SIG-M5 (cell line): ENCODE measurements at places on chromosomes 6 and 20.

- no peak for DNase-seq
Observed at GRCh38 chr6:118748311-118749062, 97.1 kb upstream of the CEP85L start.

DNA sequence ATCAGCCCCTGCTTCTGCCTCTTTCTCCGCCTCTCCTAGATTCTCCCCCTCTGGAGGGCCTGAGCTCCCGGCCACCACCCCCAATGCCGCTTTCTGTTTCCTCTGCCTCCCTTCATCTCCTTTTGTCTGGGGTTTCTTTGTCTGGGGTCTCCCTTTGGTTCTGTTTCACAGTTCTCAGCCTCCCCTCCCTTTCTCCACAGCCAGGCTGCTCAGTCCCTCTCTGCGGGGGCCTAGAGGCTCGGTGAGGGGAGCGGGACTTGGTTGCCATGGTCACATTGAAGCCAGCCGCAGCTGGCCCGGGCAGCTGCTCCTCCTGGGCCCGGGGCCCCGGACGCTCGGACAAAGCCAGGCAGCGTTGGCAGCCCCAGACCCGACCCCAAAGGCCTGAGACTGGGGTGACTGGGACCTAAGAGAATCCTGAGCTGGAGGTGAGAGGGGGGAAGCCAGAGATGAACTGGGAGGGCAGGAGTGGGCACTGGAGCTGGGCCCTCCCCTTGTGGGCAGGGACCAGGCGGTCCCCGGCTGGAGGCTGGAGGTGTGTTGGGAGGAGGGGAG, 3.5 kb upstream of the DDR1 start:
- no peak for DNase-seq

DNA sequence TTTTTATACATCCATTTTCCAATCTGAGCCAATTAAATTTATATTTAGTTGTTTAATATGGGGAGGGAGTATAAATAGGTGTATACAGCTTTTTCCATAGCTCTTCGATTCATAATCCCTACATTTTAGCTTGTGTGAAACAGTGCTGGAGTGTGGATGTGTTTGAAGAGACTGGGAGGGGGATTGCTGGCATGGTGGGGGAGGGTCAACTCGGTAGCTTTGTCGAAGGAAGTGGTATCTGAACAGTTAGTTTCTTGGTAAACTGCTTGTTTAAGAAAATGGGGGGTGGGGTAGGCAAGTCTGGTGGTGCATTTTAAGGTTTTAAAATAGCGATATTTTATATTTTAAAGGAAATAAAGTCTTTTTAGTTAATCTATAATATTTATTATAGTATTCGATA, 1.4 kb upstream of the LIN28B start:
- DNase-seq: peak; percentile 22

GRCh38 chr6:73666393-73666792, 12.6 kb upstream of the SLC17A5 start:
- no peak for DNase-seq

- no peak for DNase-seq
Observed at GRCh38 chr6:16421462-16421960, 183.1 kb downstream of the GMPR start.

DNA sequence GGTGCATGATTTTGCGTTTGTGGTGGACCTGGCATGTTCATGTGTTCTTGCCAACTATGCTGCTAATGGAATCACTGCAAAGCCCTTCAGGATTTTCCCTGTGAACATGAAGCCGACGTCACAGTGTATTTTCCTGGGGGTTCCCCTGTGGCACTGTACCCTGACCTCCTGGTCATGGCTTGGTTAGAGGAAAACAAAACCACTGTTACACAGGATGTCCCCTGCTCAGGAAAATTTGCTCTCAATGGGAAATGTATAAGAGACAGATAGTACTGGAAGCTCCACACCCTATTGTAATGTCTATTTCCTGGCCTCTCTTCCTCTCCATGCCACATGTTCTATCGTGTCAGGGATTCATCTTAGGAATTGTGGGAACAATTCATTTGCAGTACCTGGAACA, 19.7 kb downstream of the TSHZ2 start:
- DNase-seq: no peak

DNA sequence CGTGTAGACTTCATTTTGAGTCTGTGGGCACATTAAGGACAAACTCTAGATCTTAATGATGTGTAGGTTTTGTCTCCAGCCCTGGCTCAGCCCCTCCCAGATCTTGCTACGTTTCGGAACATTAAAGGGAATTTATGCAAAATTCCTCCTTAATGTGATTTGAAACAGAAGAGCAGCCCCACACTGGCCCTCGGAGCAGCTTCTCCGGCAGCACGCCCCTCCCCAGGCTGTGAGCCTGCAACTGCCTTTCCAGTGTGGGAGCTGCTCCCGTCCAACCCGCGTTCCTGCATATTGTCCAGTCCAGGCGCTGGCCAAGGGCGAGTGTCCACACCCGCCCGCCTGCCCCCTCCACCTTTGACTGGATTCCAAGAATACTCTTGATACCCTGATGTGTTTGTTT, 257.2 kb downstream of the TAF4 start:
- DNase-seq: no peak

DNA sequence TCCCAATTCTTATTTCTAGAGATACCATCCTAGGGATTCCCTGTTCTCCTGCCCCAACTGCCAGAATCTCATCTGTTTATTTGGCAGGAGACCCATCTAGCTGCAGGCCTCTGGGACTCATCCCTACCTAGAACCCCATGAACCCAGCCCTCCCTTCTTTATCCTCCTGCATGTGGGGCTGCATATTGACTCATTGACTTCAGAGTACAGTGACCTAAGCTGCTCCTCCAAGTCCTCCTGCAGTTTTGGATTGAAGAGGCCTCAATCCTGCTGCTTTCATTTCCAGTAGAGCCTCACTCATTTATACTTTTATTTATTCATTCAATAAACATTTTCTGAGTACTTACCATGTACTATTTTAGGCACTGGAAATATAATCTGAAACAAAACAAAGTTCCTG, 11.6 kb downstream of the TMEM200A start:
- DNase-seq: no peak

DNA sequence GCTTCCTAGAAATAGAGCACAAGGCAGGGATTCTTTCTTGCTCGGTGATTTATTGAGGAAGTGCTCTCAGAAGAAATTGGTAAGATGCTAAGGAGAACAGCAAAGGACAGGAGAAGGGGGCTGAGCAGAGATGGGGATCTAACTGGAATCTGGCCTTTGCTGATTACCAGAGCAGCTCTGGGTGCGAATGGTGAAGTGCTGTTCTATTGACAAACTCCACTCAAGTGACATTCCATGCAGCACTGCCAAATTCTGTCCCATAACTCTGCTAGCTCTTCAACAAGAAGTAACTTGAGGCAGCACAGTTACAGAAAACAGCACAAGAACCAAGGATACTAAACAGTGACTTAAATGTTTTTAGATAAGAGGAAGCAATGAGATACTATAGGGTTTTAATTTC, 13.8 kb upstream of the ANKEF1 start:
- no peak for DNase-seq

- DNase-seq: no peak
Observed at GRCh38 chr6:44805238-44805846, 417.8 kb downstream of the CDC5L start.

- DNase-seq: no peak
Observed at GRCh38 chr20:25158043-25158442, 37.5 kb upstream of the ENTPD6 start.

GRCh38 chr6:24775520-24776058, 852 bp downstream of the GMNN start:
- DNase-seq: no peak

DNA sequence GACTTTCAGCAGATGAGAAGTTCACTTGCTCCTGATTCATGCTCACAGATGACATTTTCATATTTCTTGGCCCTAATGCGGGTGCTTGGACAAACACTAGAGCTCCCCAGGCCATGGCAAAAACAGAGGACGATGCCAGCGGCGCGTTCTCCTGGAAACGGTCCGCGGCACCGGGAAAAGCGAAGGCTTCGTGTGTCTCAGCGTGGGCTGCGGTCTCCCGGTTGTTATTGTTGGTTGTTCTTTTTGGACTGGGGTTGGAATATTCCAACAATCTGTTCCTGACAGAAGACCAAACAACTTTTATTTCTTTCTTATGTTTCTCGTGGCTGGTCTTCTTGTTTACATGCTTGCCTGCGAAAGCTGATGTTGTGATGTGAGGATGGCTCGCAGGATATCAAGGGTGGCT, 46.8 kb upstream of the NEDD9 start:
- DNase-seq: no peak

GRCh38 chr6:157069585-157069984, 253.7 kb downstream of the TMEM242 start:
- DNase-seq: no peak

GRCh38 chr6:26268659-26269402, 96.2 kb upstream of the BTN3A2 start:
- no peak for DNase-seq

DNA sequence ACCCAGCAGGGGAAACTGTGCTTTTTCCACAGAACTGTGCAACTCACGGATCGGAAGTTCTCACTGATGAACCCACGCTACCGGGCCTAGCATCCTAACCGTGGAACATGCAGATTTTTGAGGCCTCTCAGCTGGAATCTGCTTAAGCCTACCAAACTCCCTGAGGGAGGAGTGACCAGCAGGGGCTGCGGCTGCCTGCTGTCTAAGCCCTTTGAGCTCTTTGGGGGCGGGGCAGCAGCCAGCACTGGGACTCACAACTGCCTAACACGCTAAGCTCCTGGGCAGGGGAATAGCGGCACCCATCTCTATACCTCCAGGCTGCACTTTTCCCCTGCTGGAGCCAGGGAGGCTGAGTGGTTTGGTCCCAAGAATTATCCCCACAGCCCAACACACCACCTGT, 20.4 kb upstream of the METTL24 start:
- DNase-seq: no peak

- DNase-seq: no peak
Observed at GRCh38 chr6:14142511-14143223, 25.1 kb downstream of the CD83 start.

GRCh38 chr20:47117773-47118172, 223.1 kb downstream of the EYA2 start:
- no peak for DNase-seq

- DNase-seq: peak; percentile 15
Observed at GRCh38 chr6:16277101-16277981, 39.0 kb downstream of the GMPR start.

GRCh38 chr20:44118185-44119033, 68.6 kb downstream of the JPH2 start:
- no peak for DNase-seq

DNA sequence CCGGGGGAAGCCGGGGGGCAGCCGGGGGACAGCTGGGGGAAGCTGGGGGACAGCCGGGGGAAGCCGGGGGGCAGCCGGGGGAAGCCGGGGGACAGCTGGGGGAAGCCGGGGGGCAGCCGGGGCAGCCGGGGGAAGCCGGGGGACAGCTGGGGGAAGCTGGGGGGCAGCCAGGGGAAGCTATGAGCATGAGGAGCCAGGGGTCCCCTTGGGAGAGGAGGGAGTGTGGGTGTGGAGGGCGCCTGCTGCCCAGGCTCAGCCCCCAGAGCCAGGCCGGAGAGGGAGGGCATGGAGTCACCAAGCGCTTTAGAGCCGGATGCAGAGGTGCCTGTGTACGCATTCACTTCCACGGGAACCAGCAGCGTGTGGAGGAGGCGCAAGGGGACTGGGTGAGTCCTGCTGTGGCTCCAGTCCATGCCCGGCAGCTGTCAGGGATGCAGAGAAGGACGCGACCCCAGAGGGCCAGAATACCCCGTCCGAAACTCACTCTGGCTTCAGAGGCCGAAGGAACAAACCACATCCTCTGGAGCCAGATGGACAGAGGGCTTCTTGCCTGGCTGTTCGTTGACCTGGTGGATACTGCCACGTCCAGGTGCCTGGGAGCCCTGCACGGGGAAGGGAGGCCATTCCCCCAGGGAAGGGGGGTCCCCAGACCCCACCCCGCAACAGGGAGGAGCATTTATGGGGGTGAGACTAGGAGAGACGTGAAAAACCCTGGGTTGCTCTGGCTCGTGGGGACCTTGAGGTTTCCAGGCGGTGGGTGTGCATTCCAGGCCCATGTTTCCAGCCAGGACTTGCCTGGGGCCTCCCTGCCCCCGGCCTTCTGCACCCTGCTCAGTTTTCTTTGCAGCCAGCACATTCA, 26.5 kb upstream of the DACT2 start:
- no peak for DNase-seq

DNA sequence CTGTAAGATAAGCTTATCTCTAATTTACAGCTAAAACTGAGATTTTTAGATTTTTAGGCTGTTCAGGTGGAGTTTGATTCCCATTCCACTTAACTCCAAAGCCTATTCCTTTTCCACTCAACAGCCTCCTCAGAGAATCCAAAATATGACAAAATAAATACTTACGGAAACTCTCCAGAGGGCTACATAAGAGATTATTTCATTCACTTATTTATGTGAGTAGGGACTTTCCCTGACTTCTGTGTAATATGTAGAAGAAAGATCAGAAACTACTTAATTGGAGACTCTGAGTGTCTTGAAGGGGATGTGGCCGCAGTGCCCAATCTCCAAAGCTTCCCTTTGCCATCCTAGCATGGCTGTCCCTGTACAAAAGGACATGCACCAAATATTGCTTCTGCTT, 72.1 kb upstream of the ISM1 start:
- DNase-seq: no peak

DNA sequence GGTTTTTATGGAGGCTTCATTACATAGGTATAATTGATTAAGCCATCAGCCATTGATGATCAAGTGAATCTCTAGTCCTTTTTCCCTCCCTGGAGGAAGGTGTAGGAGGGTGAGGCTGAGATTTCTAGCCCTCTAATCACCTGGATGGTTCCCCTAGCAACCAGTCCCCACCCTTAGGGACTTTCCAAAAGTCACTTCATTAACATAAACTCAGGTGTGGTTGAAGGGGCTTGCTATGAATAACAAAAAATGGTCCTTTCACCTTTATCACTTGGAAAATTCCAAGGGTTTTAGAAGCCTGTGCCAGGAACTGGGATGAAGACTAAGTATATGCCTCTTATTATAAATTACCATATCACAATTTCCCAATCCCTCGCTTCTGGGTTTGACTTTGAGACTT, 40.4 kb downstream of the SMPDL3A start:
- DNase-seq: no peak

GRCh38 chr6:138261116-138261780, 43.0 kb upstream of the PBOV1 start:
- no peak for DNase-seq

DNA sequence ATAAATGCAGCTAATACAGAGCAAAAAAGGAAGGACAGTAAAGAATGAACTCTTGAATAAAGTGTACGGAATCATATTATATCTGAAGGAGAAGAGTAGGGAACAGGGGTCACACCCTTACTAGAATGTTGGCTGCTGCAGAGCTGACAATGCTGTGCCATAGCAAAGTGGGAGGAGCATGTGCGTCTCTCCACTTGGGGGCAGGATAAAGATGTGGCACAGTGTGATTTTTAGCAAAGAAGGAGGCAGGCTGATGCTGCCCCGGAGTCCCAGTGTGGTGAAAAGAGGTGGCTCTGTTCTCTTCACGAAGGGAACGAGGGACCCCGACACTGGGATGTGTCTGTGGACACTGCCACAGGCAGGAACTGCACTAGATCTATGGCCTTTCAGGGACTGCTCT, 67.5 kb downstream of the INSM1 start:
- DNase-seq: no peak

DNA sequence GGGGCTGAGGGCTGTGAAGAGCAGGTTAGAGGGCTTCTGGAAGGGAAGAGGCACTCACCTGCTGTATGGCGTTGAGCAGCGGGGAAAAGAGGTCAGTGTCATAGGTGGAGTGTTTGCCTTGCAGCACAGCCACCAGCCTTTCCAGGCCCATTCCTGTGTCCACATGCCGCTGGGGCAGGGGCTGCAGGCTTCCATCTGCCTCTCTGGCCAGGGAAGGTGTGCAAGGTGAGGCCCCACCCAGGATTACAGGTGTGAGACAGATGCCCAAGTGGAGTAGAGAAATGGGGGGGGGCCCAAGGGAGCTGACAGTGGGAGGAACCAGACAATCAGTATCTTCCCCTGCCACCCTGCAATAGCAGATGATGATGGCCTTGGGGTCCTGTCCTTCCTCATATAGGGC, 2.9 kb downstream of the AARS2 start:
- DNase-seq: no peak
